ENCODE measurements at places on chromosomes 2 and 18. TPM values are rescaled to one million over a fixed set of nuclear protein-coding genes. Genes with fewer than 3 reads are reported as not detected.

Gene RAMP1
- 93.4 TPM for total RNA-seq

Gene BCL11A
- total RNA-seq = 10.7 TPM

Gene GREB1
- total RNA-seq = 0.55 TPM

Gene SH2D6
- 1.6 TPM for total RNA-seq

Gene LCT
- not detected for total RNA-seq

Gene LYG2
- total RNA-seq = not detected

Gene DNMT3A
- 85.2 TPM for total RNA-seq

Gene PSMA8
- total RNA-seq = not detected

Gene FTCDNL1
- 0.76 TPM for total RNA-seq

Gene CLHC1
- total RNA-seq = 21.6 TPM

DNA sequence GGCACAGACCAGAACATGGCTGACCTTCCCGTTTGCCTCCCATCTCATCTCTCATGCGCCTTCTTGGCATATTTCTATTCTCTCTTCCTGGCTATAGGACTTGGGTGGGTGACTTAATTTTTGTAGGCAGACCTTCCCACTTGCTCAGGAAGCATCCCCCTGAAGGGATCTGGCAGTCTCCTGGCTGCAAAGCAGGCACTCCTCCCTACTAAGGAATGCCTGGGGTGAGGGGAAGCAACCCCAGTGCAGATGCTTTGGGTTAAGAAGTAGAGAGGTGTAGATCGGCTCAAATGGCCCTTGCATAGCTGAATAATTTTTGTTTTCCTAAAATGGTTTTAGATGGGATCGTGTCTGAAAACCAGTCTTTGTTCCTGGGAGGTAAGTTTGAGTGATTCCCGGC is 17.6 kb downstream of the MCFD2 start:
- no peak for DNase-seq

GRCh38 chr2:119599384-119599783 is 55.1 kb downstream of the CFAP221 start:
- DNase-seq = no peak

GRCh38 chr2:149017116-149017985 is 21.1 kb upstream of the LYPD6B start:
- DNase-seq = peak; percentile 92

DNA sequence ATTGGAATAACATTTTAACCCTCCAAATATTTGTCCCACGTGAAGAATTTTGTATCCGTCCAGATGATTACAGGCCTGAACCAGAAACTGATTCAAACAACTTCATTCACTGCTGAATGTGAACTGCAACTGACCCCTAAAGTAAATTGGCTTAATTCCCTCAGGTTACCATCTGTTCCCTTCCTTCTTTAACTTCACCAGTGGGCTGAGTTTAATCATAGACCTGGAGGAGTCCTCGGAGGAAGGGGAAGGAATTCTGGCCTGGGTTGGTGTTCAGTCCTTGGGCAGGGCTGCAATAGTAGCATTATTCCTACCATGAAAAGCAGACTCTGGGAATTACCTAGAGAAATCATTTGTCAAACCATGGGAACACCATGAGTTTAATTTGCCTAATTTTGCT is 207.4 kb downstream of the TMEM247 start:
- no peak for DNase-seq

GRCh38 chr2:153811516-153811915 is 60.2 kb upstream of the GALNT13 start:
- DNase-seq = no peak

DNA sequence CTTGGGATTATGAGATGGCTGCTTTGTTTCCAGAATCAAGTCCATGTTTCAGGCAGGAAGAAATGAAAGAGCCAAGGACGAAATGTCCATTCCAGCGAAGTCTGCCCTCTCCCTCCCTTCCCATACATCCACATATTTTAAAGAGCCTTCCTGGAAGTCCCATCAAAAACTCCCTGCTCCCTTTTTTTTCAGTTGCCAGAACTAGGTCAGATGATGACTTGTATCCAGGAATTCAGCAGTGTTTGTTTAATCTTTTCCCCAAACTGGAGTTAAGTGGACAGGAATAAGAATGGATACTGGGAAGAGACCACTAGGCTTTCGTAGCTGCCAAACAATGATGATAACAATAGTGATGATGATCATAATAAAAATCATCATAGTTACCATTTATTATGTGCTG is 198.7 kb downstream of the MEIS1 start:
- no peak for DNase-seq

- no peak for DNase-seq
Measured at GRCh38 chr2:237480988-237481525, 6.0 kb upstream of the MLPH start.

- no peak for DNase-seq
Measured at GRCh38 chr2:9333591-9334171, 89.6 kb downstream of the ITGB1BP1 start.

DNA sequence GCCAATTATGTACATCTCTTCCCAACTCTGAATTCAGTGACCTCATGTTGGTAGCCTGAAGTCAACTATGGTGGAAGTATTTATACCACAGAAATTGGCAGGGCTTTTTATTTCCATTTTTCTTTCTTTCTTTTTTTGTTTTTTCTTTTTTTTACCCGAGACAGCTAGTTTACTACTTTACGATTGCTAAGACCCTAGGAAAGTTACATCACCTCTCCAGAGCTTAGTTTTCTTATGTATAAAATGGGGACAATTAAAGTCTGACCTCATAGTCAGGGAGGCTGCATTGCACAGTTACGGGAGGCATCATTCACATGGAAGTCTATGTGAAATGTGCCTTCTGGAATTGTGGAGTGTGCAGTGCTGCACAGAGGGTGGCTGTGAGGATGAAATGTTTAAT is 194.3 kb downstream of the MTX2 start:
- no peak for DNase-seq

GRCh38 chr2:237884681-237885080 is 25.3 kb downstream of the RAMP1 start:
- DNase-seq = no peak

- DNase-seq = no peak
Measured at GRCh38 chr2:200319548-200320337, 13.2 kb downstream of the SPATS2L start.

GRCh38 chr2:172455121-172455515 is 27.7 kb downstream of the ITGA6 start:
- DNase-seq = no peak

DNA sequence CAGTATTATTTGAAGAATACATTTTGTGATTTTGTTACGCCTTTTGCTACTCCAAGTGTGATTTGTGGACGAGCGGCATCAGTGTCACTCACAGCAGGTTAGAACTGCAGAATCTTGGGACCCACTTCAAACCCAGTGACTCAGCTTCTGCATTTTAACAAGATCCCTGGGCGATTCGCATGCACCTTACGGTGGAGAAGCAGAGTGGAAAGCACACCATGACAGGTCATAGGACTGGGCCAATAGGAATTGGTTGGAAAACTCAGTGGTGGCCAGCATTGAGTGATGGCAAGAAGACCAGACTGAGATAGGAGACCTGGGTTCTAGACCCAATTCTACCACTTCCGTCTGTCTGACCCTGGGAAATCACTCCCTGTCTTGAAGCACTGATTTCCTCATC is 26.3 kb downstream of the CTLA4 start:
- no peak for DNase-seq

DNA sequence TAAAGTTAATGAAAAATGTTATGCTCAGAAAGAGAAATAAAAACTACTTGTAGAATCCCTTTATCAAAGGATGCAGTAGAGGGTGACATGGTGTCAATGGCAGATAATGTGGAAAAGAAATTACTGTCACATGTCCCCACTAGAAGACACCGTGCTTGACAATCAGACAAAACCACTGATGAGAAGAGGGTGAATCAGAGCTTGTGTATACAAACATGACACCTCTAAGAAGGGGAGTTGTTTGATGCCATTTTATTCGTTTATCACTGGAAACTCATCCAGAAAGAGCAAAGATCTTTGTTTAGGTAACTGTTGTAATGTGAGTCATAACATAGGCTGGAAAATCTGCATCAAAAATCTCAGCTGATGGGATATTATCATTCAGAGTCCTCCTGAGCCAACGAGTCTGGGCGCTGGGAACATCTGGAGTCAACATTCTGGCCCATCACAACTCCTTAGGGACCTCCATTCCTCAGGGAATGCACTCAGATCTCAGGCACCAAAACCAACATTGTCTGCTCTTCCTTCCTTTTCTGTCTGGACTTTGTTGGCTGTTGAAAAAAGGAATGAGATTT is 49.5 kb upstream of the RAB12 start:
- no peak for DNase-seq

GRCh38 chr18:23585897-23586248 is 433 bp downstream of the NPC1 start:
- DNase-seq = no peak

DNA sequence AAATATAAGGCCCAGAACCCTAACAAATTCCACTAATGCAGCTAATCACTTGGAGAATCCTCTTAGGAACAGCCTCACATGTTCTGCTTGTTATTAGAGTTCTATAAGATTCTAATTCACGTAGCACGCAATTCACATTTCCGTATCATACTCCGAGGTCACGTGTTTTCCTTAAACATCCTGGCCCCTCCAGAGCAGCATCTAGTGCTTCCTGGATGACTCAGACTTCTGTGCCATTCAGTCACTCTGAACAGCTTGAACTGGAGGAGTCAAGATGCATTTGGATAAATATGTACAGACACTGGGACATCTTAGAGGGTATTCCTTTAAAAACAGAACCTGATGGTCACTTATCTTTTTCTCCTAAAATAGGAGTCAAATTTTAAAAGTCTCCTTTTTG is 156.5 kb downstream of the MYO5B start:
- DNase-seq = no peak

DNA sequence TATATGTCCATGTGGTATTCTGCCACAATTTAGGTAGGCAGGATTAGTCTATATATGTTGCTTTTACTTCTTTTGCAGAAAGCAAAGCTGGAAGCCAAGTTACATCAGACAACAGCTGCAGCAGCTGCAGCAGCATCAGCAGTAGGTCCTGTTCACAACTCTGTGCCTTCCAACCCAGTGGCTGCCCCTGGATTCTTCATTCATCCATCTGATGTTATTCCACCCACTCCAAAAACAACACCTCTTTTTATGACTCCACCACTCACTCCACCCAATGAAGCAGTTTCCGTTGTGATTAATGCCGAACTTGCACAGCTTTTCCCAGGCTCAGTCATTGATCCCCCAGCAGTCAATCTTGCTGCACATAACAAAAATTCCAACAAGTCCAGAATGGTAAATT is 107.6 kb downstream of the BIRC6 start:
- DNase-seq = no peak

- DNase-seq = no peak
Measured at GRCh38 chr2:24261441-24261840, 86.6 kb downstream of the FAM228A start.

GRCh38 chr2:43939695-43940256 is 56.0 kb downstream of the LRPPRC start:
- no peak for DNase-seq

DNA sequence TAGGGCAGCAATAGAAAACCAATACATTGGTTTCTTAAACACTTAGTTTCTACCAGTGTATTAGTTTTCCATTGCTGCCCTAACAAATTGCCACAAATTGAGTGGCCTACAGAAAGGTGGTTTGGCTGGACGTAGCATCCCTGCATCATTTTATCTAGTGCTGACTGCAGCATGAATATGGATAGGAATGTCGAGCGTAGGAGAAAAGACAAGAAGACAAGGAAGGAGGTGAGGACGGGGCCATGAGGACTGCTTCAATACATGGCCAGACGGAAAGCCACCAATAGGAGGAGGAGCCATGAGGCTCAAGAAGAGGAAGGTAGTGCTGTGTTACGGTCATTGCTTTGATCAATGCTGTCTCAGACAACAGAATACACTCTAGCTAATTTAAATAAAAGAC is 154.5 kb upstream of the NDUFV2 start:
- no peak for DNase-seq

- no peak for DNase-seq
Measured at GRCh38 chr2:71974846-71975245, 172.8 kb downstream of the CYP26B1 start.

- no peak for DNase-seq
Measured at GRCh38 chr2:42736598-42737322, 27.2 kb downstream of the OXER1 start.

DNA sequence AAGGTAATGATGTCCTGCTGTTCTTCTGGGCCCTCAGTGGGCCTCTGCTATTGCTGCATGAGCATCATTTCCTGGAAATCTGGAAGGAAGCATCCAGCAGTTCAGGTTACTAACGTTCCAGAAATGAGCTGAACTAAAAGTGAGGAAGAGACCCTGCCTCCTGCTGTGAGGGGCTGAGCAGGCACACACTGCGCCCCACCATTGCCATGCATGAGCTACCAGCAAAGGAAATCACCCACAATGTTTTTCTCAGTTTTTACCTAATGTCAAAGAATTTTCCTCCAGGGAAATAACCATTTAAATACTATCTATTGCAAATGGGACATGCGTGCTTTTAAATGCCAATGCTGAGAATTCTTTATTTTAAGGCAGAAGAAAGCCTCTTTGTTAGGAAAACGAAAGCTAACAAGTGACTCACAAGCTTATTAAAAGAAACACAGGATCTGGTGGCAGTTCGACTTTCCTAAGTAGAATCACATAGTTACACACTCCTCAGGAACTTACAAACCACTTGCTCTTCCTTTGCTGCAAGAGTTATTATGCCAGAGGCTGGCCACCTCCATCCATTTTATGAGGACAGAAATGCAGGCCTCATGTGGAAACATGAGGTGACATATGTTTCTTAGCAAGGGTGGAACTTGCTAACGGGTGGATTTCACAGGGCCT is 152.6 kb upstream of the TTC39C start:
- DNase-seq = no peak

- no peak for DNase-seq
Measured at GRCh38 chr2:217074576-217075255, 214.9 kb upstream of the TNP1 start.

DNA sequence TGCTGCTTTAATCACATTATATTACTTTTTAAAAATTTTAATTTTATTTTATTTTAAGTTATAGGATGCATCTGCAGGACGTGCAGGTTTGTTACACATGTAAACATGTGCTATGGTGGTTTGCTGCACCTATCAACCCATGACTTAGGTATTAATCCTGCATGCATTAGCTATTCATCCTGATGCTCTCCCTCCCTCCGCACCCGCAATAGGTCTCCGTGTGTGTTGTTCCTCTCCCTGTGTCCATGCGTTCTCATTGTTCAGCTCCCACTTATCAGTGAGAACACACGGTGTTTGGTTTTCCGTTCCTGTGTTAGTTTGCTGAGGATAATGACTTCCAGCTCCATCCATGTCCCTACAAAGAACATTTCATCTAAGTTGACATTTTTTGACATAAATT is 283.2 kb downstream of the CYRIA start:
- DNase-seq = no peak

DNA sequence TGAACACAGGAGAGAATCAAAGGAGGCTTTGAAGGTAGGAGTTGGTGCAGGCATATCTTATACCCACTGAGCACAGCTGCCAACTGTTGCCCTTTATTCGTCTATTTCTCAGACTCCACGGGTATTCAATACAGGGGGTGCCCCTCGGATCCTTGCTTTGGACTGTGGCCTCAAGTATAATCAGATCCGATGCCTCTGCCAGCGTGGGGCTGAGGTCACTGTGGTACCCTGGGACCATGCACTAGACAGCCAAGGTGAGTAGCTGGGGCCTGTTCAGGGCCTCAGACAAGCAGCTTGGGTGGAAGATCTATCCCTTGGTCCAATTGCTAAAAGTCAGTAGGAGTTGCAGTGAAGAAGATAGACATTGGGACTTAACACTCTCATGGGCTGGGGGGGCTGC is 5.2 kb downstream of the CAD start:
- no peak for DNase-seq

GRCh38 chr2:118498943-118499342 is 348.5 kb downstream of the EN1 start:
- no peak for DNase-seq

All from osteocyte (in vitro differentiated cells).